ENCODE measurements at places on chromosomes 3 and 15. TPM values are rescaled to one million over a fixed set of nuclear protein-coding genes. Genes with fewer than 3 reads are reported as not detected.

DNA sequence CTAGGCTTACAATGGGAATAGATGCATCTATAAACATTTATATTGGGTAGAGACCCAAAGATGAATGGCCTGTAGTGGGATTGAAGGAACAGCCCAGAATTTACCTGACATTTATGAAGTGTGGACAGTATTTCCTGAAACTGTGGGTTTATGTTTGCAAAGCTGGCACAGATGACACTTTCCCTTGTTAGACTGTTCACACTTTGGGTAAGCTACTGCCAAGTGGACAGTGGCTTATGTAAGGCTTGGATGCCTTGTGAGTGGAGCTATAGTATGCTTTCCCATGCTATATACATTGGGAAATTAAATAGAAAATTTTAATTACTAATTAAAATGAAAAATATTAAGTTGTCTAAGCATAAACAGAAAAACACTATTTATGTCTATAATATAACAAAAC, 48.5 kb downstream of the STARD9 start:
- DNase-seq, result no peak
- no peak overlapping the region for H3K4me3 ChIP-seq
- no peak overlapping the region for H3K27ac ChIP-seq
- H3K36me3 ChIP-seq, result no peaks in the 10 kb centered on the region

DNA sequence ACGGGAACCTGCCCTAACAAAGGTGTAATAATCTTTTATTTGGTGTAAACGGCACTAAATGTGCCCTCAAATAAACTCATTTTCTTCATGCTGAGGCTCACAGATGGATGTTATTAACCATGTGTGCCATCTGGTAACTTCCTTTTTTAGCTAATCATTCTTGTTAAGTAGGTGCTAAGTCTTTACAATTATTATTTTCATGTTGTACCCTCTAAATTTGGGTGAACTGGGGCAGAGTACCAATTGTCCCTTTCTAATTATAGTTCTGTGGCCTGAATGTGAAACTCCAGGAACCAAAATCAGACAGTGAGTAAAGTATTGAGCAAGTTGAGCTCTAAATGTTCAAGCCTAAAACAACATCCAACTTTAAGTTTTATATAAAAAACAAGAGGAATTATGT, 220.7 kb upstream of the CADM2 start:
- H3K4me3 ChIP-seq, result no peak overlapping the region
- no peak for DNase-seq
- no peaks in the 10 kb centered on the region for H3K36me3 ChIP-seq
- no peaks in the 10 kb centered on the region for H3K27me3 ChIP-seq

GRCh38 chr15:73378089-73378488, 9.3 kb upstream of the HCN4 start:
- H3K27ac ChIP-seq, result no peak overlapping the region
- DNase-seq, result no peak
- no peaks in the 10 kb centered on the region for H3K36me3 ChIP-seq
- no peaks in the 10 kb centered on the region for H3K27me3 ChIP-seq

DNA sequence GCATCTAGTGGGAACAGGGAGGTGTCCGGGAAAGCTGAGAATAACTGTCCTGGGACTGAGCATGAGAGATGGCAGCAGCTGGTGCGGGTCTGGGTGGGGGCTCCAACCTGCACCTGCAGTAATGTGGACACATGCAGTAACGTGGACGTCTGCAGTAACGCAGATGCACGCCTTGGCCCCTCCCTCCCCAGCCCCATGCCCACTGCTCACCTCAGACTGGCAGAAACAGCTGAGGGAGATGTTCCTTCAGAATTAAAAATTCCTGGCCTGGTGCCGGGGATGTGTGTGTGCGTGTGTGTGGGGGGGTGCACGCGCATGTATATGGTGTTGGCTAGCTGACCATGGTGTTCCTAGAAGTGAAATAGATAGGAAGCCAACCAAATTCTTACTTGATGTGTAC, 86.7 kb upstream of the OXTR start:
- H3K4me1 ChIP-seq, result no peaks in the 10 kb centered on the region
- H3K4me3 ChIP-seq, result no peak overlapping the region
- H3K36me3 ChIP-seq, result no peaks in the 10 kb centered on the region
- H3K27ac ChIP-seq, result no peak overlapping the region
- no peaks in the 10 kb centered on the region for H3K27me3 ChIP-seq
- peak; percentile 39 for DNase-seq

DNA sequence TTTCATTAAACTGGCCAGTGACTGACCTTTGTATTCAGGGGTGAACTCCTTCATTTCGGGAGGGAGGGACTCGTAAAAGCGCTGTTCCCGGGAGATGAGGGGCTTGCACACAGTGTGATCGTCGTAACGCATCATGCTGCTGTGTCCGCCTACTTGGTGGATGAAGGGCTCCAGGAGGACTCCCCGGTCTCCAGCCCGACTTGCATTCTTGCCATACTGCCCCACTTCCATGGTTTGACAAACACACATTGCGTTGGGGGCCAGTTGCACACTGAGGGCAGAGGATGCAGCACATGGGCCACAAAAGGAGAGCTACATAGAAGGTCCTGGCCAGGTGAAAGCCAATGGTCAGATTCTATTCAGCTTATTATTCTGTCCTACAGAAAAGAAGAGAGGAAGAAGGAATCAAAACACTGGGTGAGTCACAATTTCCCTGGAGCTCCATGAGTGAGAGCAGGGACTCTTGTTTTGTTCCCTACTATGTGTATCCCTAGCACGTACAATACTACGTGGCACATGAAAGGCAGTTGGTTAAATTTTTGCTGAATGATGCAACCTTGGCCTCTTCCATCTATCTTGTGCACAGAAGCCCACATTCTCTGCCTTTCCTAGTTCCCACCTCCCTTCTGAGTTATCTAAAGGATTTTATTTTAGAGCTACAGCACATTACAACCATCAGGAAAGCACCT, 24.2 kb upstream of the GMPPB start:
- H3K4me3 ChIP-seq, result no peak overlapping the region
- no peak overlapping the region for H3K27ac ChIP-seq
- DNase-seq, result no peak
- H3K27me3 ChIP-seq, result no peaks in the 10 kb centered on the region

- no peaks in the 10 kb centered on the region for H3K36me3 ChIP-seq
- DNase-seq, result no peak
- peak overlapping the region; percentile 50 for H3K27ac ChIP-seq
- H3K27me3 ChIP-seq, result no peaks in the 10 kb centered on the region
Observed at GRCh38 chr3:12177126-12177525, 18.4 kb upstream of the TIMP4 start.

DNA sequence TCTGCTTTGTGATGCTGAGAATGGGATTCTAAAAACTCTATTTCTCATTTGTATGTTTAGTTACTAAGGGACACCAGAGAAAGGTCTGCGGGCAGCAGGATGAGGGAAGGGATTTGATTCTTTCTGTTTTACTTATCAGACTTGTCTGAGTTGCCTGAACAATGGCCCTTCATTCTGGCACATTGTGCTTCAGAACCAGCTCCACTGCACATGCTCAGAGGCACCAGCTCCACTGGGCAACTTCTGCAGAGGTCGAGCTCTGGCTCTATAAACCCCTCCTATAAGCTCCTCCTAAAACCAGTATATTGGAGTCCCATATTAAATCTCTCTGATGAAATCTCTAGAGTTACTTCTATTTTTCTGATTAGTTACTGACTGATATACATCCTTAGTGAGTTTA, 453.2 kb upstream of the CDIN1 start:
- H3K27ac ChIP-seq, result no peak overlapping the region
- H3K27me3 ChIP-seq, result no peaks in the 10 kb centered on the region
- no peak overlapping the region for H3K4me3 ChIP-seq
- DNase-seq, result no peak
- no peaks in the 10 kb centered on the region for H3K4me1 ChIP-seq

DNA sequence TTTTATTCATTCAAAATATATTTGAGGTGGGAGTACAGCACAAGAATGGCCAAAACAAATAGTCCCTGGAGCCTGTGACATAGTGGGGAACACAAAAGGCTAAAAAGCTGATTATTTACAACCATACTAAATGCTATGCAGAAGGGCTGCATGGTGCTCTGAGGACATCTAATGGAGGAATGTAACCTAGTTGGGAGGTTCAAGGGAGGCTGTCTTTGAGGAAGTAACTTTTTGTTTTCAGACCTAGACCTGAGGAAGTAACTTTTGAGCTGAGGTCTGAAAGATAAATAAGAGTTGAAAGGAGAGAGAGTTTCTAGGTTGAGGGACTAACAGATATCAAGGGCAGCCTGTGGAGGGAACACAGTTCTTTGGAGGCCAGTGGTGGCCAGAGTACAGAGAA, 34.8 kb upstream of the RASA2 start:
- no peak overlapping the region for H3K4me3 ChIP-seq
- DNase-seq, result no peak
- H3K27ac ChIP-seq, result peak overlapping the region; percentile 51
- H3K27me3 ChIP-seq, result no peaks in the 10 kb centered on the region
- H3K36me3 ChIP-seq, result no peaks in the 10 kb centered on the region

- H3K4me1 ChIP-seq, result peaks cover 16% of the 10 kb centered on the region
- no peak overlapping the region for H3K4me3 ChIP-seq
- H3K27ac ChIP-seq, result no peak overlapping the region
- H3K36me3 ChIP-seq, result no peaks in the 10 kb centered on the region
- DNase-seq, result no peak
- H3K27me3 ChIP-seq, result peaks cover 10% of the 10 kb centered on the region
Observed at GRCh38 chr3:173401369-173401768, 3.8 kb downstream of the NLGN1 start.

DNA sequence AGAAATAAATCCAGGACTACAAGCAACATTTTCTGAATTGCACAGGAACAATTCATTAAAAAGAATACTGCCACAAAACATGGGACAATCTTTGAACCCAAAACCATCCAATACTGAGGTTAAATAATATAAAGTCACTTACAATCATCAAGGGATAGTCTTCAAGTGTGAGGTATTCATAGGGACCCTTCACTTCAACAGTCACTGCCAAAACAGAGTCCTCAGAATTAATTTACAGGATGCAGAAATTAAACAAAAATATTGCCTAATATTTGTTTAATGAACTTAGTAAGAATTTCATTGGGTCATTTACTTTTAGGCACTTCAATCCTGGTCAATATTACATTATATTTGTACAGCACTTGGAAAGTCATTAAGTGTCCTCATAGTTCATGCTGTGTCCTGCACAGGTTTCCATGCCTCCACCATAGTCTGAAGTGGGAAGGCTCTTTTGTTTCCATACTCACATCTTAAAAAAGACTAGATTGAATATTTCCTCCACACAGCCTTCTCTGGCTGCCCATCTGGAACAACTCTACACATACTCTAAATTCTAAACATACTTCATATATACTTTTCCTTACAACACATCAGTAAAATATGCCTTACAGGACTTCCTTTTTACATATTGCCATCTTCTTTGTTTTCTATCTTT, 31.6 kb upstream of the VPS39 start:
- no peak overlapping the region for H3K27ac ChIP-seq
- peaks cover 5% of the 10 kb centered on the region for H3K4me1 ChIP-seq
- no peaks in the 10 kb centered on the region for H3K27me3 ChIP-seq
- no peak for DNase-seq

DNA sequence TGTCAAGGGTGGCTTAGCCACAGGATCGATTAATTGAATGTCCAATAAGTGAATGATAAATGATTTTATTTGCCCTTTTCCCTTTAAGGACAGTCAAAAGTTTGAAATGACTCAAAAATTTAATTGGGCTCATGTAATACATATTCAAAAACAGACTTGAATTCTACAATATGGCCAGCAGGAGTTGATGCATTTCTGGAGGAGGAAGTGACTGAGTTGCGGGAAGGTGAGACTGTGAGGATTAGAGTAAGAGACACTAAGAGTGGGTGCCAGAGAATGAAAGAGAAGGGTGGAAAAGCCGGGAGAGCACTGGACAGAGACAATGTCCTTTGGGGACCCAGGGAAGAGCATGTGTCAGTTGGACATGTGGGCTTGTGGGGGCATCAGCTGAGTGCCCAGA, 83.3 kb downstream of the MCTP2 start:
- no peaks in the 10 kb centered on the region for H3K4me1 ChIP-seq
- H3K4me3 ChIP-seq, result no peak overlapping the region
- no peak for DNase-seq
- H3K27ac ChIP-seq, result no peak overlapping the region

DNA sequence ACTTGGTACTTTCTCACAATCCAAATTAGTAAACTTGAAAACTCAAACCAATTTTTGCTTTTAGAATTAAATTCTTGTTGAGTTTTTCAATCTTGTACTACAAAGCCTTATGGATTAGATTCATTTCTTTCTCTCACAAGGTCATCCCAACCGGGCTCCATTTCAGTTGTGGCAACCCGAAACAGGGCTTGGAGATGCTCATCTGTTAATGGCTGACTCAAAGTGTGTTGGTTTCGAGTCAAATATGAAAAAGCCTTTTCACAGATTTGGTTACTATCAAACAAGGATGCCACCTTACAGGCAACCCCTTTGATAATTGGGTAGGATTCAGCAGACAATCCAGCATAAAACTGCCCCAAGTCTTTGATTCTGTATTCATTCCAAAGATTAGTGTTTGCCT, 1.8 kb downstream of the EPM2AIP1 start:
- peak overlapping the region; percentile 99 for H3K27ac ChIP-seq
- no peak for DNase-seq
- H3K4me3 ChIP-seq, result peak overlapping the region; percentile 61
- H3K36me3 ChIP-seq, result peaks cover 14% of the 10 kb centered on the region
- H3K27me3 ChIP-seq, result no peaks in the 10 kb centered on the region
- H3K4me1 ChIP-seq, result peaks cover 58% of the 10 kb centered on the region

GRCh38 chr3:126903521-126903920, 79.4 kb upstream of the PLXNA1 start:
- no peaks in the 10 kb centered on the region for H3K36me3 ChIP-seq
- no peak overlapping the region for H3K27ac ChIP-seq
- H3K4me1 ChIP-seq, result no peaks in the 10 kb centered on the region
- DNase-seq, result no peak
- no peaks in the 10 kb centered on the region for H3K27me3 ChIP-seq
- H3K4me3 ChIP-seq, result no peak overlapping the region

DNA sequence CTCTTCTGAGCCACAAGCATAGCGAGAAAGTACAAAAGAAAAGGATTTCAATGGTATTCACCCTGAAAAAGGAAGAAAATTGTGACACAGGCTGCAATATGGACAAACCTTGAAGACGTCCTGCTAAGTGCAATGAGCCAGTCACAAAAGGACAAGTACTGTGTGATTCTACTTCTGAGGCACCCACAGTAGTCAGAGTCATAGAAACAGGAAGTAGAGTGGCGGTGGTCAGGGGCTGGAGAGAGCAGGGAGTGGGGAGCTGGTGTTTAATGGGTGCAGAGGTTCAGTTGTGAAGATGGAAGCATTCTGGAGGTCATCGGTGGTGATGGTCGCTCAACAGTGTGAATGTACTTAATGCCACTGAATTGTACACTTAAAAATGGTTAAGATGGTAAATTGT, 180.5 kb downstream of the APBA2 start:
- H3K27ac ChIP-seq, result no peak overlapping the region
- H3K4me3 ChIP-seq, result no peak overlapping the region
- DNase-seq, result no peak
- no peaks in the 10 kb centered on the region for H3K4me1 ChIP-seq
- H3K36me3 ChIP-seq, result no peaks in the 10 kb centered on the region
- no peaks in the 10 kb centered on the region for H3K27me3 ChIP-seq

GRCh38 chr15:38665586-38666305, 101.1 kb upstream of the RASGRP1 start:
- no peaks in the 10 kb centered on the region for H3K27me3 ChIP-seq
- H3K36me3 ChIP-seq, result no peaks in the 10 kb centered on the region

- H3K4me1 ChIP-seq, result no peaks in the 10 kb centered on the region
- no peak for DNase-seq
- H3K36me3 ChIP-seq, result no peaks in the 10 kb centered on the region
- no peak overlapping the region for H3K27ac ChIP-seq
Observed at GRCh38 chr3:83065851-83066460, 1304.5 kb upstream of the GBE1 start.

SLC24A5 gene
- 0.83 TPM for total RNA-seq

CXCR6 gene
- total RNA-seq, result 5.2 TPM

UNC13C gene
- total RNA-seq, result 1.0 TPM

RTP3 gene
- not detected for total RNA-seq

LEKR1 gene
- total RNA-seq, result 1.0 TPM

IGF2BP2 gene
- 13.2 TPM for total RNA-seq

TTLL13 gene
- 0.39 TPM for total RNA-seq
